Panc1 (cell line): ENCODE measurements at places on chromosomes 5 and 9. TPM values are rescaled to one million over a fixed set of nuclear protein-coding genes. Genes with fewer than 3 reads are reported as not detected.
A peak's percentile ranks its signal among the peaks of the same experiment; 100 is the strongest.

Gene BTNL3
- total RNA-seq, result not detected

Gene MARVELD2
- total RNA-seq, result 17.3 TPM

Gene OR1N2
- total RNA-seq, result not detected

Gene ESM1
- not detected for total RNA-seq

Gene FAT2
- total RNA-seq, result not detected

Gene ANXA6
- total RNA-seq, result 60.0 TPM

Gene CRHBP
- total RNA-seq, result 0.10 TPM

Gene SLC4A9
- total RNA-seq, result not detected

Gene FBLL1
- 7.5 TPM for total RNA-seq

Gene NUDT2
- total RNA-seq, result 36.2 TPM

Gene OTP
- total RNA-seq, result 0.05 TPM

Gene ALDH1A1
- total RNA-seq, result 0.54 TPM

Gene GFI1B
- 0.08 TPM for total RNA-seq

Gene DOCK2
- 1.4 TPM for total RNA-seq

DNA sequence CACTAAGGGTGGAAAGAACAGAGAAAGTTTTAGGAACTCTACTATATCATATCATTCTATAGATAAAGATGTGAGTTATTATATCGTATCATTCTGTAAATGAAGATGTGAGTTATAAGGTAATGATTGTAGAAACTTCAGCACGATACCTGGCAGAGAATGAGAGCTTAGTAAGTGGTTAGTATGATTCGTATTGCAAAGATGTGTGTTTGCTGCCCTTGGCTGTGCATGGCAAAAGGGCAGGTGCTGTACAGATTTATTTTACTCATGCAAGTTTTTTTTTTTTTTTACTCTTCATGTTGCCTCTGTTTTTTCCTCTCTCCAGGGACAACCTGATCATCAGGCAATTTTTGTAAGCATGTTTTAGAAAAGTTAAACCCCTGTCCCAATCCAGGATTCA lies 83.3 kb downstream of the EGFLAM start:
- DNase-seq, result no peak

DNA sequence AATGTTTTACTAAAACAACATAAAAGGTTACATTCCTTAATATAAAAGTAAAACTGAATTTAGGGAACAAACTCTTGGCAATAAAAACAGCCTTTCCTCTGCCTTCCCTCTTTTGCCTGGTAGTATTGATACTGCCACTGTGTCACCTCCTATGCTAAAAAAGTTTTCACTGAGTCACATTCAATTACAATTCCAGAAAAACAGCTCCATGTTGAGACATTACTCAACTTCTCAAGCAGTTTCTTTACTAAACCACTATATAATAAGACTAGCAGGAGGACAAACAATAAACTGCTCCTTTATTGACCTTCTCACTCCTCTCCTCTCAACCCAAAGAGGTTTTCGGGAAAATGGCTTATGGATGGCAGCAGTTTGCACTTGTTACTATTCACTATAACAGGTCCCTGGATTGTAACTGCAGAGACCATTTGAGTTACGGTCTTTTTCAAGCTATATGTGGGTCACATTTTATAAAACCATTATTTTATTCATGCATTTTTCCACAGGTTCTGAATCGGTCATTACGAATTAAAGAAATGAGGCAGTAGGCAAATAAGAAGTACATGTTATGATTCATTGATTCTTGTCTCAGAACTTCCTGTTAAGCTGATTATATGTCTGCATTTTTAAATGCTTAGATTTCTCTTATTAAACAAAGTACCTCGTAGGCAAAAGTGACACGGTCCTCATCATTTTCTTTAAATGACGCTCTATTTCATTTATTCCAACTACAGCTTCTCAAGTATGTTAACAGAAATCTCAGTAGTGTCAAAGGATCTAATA lies 2.1 kb downstream of the ZDHHC21 start:
- no peak for DNase-seq

DNA sequence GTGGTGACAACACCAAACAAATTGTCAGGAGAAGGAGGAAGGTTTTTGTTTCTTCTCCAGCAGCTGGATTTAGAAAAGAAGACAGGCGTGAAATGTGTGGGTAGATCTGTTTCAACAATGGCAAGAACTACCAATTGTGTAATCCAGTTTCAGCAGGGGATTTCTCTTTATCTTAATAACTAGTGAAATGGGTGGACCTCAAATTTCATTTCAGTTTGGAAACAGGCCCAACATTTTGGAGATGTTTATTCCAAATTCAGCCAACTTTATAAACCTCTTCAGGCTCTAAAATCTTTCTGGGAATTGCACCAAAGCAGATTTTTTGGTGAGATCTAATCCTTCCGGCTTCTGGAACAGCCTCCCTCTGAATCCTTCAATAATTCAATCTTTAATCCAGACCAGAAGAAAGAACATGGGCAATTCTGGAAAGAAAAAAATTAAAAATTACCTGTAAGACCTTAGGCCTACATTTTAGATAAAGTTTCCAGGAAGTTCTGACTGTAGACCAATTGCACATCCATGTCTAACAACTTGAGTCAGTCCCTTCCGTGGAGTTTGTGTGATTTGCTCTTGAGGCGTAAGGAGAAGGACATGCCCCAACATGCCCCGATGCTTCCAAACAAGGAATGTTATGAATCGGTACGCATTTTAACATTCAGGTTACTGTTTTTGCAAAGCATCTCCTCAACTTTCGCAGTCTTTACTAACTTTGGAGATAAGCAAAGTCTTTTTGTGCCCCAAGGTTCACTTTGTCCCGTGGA lies 423.6 kb downstream of the IRX1 start:
- DNase-seq, result no peak

- peak; percentile 22 for DNase-seq
Measured at GRCh38 chr5:138752341-138752950, 779 bp upstream of the CTNNA1 start.

GRCh38 chr9:126502417-126503332 lies 111.1 kb upstream of the LMX1B start:
- no peak for DNase-seq

DNA sequence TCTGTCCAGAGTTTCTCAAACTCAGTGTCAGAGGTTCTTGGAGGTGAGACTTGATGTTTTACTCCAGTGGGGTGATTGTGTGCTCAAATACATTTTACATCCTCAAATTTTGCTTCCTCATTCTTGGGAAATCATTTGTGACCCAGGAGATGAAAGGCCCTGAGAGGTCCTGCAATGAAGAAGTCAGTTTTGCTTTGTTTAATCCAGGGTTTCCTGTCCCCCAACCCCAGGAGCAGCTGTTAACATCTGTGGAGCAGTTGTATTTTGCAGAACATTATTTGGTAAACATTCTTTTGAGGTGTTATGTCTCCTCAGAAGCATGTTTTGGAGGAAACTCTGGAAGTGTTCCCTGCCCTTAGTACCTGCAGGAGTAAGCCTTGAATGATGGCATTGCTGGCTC lies 59.8 kb downstream of the DAB2IP start:
- no peak for DNase-seq

GRCh38 chr5:52746539-52746938 lies 41.2 kb upstream of the ITGA1 start:
- no peak for DNase-seq

DNA sequence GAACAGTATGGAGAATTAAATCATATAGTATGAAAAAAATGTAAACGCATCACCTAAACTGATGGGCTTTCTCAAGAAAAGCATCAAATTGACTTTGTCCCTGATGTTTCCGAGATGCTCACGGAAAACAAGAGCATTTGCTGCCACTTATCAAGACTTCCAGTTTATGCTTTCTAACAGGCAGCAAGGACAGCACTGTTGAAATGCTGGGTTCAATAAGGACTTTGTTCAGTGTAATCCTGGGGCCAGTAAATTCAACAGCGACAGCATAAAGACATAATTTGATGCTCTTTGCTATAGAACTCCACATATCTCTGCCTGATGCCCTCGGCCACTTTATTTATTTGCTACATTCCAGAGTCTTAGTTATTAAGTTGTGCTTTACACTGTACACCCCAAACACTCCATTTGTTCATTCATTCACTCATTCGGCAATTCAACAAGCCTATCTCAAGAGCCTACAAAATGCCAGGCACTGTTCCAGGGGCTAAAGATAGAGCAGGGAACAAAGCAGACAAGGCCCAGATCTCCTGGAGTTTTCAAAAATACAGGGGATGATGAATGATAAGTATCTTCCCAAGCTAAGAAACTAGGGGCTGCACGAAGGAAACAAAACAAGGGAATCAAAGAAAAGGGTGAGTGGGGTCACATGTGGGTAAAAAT lies 294.6 kb downstream of the ZNF608 start:
- no peak for DNase-seq

GRCh38 chr5:123651234-123651633 lies 139.3 kb downstream of the CSNK1G3 start:
- no peak for DNase-seq

- DNase-seq, result no peak
Measured at GRCh38 chr9:136361047-136361753, 2.3 kb downstream of the DNLZ start.

- no peak for DNase-seq
Measured at GRCh38 chr5:132439521-132440089, 51.0 kb downstream of the IRF1 start.

DNA sequence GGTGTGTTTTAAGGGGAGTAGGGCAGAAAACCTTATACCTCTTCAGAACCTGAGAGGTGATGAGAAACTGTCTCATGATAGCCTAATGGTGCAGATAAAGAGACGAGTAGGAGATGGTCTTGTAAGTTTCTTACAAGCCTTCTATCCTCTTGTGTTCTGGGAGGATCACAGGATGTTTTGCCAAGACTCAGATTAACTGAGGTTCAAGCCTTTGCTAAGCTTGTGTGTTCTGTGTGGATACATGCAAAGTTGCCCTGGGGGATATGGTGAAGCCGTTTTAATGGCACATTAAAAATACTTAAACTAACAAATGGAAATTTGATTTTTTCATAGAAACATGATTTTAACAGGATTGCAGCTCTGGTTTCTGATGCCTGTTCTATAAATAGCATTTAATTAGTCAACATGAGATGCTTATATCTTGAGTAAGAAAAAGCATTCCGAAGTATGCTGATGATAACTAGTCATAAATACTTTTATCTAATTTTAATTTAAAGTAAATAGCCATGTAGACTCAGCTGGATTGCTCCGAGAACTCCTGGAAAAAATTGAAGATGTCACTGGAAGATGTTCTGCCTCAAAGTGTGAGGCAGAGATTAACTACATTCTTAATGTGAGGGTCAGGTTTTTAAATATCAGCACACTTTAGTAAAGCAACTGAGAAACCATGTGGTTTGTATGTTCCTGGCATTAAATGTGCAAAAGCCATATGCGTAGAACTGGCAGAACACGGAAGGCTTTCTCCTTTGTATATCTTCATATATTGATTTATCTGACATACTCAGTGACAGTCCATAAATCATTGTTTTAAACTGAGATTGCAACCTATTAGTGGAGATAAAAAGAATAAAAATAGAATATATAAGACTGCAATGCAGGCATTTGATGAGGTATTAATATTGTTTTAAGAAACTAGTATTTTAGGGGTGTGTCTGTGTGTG lies 53.7 kb downstream of the IPO11 start:
- DNase-seq, result no peak

- DNase-seq, result no peak
Measured at GRCh38 chr9:108331596-108331995, 524.2 kb downstream of the ACTL7B start.

GRCh38 chr9:5502553-5502952 lies 7.8 kb upstream of the PDCD1LG2 start:
- DNase-seq, result no peak

- no peak for DNase-seq
Measured at GRCh38 chr5:163885117-163885516, 379.7 kb downstream of the MAT2B start.

GRCh38 chr9:90815944-90816357 lies 14.3 kb downstream of the SYK start:
- DNase-seq, result no peak

DNA sequence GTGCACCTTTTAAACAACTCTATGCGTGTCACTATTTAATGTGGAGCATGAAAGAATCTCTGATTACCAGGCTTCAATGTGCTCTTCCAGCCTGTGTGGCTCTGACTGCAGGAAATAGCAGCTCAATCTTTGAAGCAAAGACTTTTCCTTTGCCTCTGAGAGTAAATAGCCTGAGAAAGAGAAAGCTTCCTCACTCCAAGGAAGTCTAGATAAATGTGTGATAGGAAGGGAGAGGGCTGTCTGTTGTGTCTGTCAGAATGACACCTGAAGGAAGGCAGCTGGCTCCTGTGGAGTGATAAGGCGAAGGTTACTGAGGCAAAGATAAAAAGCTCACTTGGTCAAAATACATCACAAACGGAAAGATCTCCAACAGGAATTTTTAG lies 205.3 kb upstream of the HAPLN1 start:
- no peak for DNase-seq

- DNase-seq, result no peak
Measured at GRCh38 chr9:17005056-17005823, 129.6 kb upstream of the CNTLN start.

DNA sequence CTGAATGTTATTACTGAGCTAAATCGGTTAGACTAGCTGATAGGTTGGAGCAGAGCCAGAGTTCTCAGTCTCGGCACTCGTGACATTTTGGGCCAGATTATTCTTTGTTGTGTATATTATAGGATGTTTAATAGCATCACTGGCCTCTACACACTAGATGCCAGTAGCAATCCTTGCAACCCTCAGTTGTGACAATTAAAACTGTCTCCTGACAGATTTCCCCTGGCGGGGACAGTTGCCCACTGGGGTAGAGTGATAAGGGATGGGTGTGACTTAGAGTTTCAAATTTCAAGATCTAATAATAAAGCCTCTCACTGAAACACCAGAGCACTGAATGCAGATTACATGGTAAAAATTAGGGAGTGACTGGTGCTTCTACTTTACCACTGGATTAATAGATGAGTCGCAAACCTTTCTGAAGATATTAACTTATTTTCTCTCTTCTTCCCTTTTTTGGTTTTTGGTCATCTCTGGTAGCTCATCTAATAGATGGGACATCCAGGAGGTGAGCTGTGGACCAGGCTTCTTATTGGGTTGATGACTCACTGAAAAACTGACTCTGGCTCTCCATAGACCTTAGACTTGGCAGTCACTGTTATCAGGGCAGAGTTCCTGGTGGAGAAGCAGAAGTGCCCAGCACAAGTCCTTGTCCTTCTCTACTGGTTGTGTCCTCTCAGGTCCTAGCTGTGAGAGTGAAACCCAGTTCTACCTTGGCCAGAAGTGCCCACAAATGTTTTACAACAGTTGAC lies 150.3 kb downstream of the UNC13B start:
- no peak for DNase-seq

DNA sequence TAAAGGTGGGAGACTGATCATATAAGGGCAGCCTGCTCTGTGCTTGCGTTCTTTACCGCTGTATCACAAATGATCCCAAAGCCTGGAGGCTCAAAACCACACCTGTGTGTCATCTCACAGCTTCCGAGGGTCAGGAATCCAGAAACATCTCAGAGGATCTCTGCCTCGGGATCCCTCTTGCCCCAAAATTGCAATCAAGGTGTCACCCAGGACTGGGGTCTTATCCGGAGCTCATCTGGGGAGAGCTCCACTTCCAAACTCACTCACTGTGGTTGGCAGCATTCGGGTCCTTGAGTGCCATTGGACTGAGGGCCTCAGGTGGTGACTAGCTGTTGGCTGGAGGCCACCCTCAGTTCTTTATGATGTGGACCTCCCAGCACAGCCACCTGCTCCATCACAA lies 26.7 kb upstream of the FCN2 start:
- DNase-seq, result no peak

- no peak for DNase-seq
Measured at GRCh38 chr9:127491516-127491915, 40.2 kb downstream of the LRSAM1 start.

GRCh38 chr5:149206524-149207141 lies 65.0 kb upstream of the AFAP1L1 start:
- DNase-seq, result no peak

- DNase-seq, result no peak
Measured at GRCh38 chr9:88710449-88710848, 175.5 kb downstream of the NXNL2 start.

GRCh38 chr5:147892696-147893296 lies 13.5 kb downstream of the C5orf46 start:
- no peak for DNase-seq
